ENCODE measurements at places on chromosomes 16 and 17.

DNA sequence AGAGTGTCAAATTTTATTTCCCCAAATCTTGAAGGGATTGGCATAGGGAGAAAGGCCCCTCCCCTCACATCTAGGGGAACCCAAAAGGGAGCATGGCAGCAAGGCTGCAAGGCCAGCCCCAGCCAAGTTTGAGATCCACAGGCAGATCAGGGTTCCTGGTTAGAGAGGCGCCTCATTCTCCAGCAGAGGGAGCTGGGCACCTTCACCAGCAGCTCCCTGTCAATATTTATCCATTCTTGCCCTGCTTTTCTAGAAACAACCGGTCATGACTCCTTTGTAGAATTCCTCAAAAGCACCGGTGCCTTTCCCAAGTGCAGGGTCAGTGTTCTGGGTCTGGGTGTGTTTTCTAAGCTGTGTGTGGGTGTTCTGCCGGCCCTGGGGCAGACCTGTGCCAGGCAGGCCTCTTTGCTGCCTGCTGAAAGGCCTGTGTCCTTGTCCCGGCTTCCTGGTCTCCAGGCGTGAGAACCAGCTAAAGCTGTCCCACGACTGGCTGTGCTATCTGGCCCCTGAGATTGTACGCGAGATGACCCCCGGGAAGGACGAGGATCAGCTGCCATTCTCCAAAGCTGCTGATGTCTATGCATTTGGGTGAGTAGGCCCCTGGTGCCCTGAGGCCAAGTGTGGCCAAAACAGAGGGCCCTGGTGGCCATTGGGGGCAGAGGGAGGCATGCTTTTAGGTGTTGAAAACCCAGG lies 21.2 kb upstream of the LGALS9 start:
- DNase-seq: no peak

- no peak for DNase-seq
Observed at GRCh38 chr16:29738514-29738913, 7.3 kb downstream of the C16orf54 start.

DNA sequence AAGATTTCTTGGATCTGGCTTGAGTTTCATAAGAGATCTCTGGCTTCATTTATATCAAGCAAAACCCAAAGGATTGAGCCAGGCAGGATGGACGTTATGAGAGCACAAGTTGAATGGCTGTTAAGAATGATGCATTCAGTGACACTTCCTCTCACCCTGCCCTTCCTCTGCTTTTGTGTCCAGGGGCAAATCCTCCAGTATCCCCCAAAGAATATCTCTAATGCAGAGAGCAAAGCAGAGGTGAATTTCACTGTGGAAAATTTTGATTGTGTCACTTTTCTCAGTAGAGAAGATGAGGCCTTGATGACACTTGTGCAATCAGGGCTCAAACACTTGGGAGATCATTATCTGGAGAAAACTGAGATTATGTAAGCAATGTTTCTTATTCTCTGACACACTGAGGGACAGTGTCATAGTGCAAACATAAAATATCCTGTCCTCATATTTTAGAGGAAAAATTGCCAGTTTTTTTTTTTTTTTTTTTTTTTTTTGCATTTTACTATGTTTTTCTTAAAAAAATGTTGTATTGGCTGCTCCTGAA lies 25.3 kb downstream of the MARCHF10 start:
- no peak for DNase-seq

- no peak for DNase-seq
Observed at GRCh38 chr16:77158293-77158692, 32.7 kb upstream of the MON1B start.

DNA sequence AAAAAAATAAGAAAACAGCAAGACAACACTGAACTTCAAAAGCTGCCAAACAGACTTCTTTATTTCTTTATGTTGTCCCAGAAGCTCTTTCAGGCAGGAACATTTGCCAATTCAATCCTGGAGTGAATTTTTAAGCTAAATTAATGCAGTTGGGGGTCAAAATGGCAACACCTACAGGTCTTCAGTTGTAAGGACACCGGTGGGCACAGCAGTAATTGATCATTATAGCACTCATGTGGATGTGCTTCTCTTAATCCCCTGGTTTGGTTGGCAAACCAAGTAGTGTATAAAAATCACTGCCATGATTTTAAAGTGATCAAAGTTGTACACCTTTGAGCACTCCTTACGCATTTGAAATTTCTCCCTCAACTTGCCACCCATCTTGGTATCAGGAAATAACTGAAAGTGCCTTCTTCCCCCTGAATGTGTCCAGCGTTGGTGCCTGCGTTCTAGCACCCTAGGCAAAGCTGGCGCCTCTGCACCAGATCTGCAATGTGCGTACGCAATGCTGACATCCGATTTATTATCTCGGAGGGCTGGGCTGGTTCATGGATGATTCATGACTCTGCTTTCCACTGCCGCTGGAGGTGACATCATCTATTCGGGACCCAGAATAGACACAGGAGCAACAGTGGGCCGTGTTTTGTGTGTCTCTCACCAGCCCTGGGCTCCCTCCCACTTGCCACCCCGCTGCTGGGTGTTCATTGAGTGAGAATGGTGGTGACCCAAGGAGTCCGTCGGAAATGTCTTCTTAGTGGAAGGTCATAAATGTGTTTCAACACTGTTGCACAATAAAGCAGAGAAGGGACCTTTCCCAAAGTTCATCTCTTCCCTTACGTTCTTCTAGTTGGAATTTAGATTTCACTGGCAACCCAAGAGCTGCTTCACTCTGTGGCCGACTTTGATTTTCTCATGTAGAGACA lies 203.4 kb downstream of the CCDC182 start:
- DNase-seq: no peak

DNA sequence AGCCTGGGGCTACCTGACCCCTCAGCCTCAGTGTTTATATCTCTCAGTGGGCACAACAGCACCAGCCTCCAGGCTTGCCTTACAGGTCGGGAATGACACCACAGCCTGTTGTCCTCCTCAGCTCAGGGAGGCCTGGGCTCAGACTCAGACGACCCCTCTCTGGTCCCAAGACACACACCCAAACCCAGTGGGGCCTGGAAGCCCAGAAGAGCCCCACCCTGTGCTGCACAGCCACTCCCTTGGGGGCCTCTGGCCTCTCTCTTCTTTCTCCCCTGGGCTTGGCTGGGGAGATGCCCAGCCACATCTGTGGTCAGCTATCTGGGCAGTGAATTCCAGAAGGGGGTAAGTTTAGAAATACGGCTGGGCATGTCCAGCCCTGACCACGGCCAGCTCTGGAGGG lies 2.4 kb downstream of the NATD1 start:
- DNase-seq: no peak

- no peak for DNase-seq
Observed at GRCh38 chr16:65414284-65414984, 292.6 kb upstream of the CDH11 start.

DNA sequence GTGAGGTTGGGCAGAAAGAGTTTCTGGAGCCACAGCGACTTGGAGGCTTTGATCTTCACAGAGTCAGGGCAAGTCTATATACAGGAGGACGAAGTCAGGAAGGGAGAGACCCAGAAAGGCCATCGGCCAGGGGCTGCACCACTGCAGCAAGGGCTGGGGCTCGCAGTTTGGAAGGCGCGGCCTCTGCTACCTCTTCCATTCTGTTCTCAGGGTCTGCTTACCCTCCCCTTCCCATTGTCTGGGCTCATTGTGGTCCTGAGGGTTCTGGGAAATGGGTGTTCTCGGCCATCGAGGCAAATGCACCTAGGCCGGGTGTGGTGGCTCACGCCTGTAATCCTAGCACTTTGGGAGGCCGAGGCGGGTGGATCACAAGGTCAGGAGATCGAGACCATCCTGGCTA lies 16.0 kb downstream of the ST6GALNAC1 start:
- DNase-seq: no peak

DNA sequence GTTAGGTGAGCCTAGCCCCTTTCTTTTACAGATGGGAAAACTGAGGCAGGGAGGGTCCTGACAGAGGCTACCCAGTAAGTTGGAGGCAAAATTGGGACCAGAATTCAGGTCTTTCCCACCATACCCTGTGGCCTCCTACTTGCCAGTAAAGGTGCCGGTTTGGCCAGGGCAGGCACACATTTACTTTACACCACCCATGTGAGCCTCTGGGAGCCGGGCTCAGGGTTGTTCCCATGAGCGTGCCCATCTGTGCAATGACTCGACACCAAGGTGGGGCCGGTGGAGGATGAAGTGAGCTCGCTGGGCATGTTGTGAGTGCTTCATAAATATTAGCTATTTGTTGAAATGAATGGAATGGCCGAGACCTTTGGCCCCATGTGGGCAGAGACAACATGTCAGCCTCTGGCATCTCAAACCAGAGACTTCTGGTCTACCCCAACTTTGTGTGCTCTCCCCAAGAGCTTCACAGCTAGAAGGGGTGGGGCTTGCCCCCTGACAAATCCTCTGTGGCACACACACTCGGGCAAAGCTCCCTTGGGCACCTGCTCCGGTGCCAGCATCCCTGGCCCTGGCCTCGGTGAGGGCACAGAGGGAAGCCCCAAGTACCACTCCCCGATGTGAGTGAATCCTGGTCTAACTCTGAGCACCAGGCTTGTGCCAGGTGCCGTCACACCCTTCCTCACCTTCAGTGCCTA lies 60.1 kb downstream of the SRCIN1 start:
- DNase-seq: no peak

DNA sequence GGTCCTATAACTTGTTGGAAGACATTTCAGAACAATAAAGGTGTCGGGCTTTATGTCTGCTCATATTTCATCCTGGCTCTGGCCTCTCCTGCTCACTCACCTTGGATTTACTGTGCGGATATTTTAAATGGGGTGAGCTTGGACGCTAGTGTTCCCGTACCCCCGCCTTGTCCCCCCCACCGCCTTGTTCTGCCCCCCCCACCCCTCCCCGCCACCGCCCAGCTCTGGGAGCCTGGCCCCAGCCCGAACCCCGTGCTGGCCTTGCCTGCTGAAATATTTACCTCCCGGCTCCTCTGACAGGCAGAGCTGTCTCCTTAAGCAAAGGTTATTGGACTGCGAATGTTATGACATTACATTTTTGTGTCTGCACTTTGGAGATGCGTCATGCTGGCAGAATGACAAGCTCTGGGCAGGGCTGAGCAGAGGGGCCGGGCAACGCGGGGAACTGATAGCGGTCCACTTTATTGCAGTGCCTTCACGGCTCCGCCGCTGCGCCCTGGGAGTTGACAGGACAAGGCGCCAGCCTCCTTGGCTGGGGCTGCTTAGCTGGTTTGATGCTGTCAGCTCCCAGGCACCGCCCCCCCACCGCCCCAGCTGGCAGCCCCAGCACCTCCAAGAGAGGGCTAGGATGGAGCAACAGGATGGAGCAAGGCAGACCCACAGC lies 222.5 kb upstream of the GSE1 start:
- no peak for DNase-seq

DNA sequence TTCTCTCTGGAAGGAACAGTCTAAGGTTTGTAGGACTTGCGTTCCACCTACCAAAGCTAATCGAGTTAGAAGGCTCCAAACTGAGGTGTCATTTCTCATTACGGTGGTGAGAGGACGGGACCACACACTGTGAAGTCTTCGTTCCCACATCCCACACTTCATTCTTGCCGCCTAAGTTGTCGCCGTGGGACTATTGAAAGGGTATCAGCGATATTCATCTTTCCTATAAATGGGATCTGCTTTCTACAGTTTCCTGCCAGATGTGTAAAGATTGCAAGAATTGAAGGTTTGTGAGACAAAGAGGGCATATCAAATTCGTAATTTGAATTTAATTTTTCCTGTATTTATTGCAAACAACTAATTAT lies 608 bp upstream of the TRIM37 start:
- DNase-seq: no peak

- no peak for DNase-seq
Observed at GRCh38 chr17:6387858-6388257, 47.1 kb downstream of the AIPL1 start.

GRCh38 chr17:3873862-3874261 lies 19.0 kb downstream of the CAMKK1 start:
- no peak for DNase-seq

- DNase-seq: no peak
Observed at GRCh38 chr17:78434455-78435329, 56.2 kb downstream of the PGS1 start.

- no peak for DNase-seq
Observed at GRCh38 chr17:4074831-4075495, 67.9 kb downstream of the ZZEF1 start.

GRCh38 chr17:17590141-17590751 lies 1.3 kb downstream of the PEMT start:
- DNase-seq: no peak

DNA sequence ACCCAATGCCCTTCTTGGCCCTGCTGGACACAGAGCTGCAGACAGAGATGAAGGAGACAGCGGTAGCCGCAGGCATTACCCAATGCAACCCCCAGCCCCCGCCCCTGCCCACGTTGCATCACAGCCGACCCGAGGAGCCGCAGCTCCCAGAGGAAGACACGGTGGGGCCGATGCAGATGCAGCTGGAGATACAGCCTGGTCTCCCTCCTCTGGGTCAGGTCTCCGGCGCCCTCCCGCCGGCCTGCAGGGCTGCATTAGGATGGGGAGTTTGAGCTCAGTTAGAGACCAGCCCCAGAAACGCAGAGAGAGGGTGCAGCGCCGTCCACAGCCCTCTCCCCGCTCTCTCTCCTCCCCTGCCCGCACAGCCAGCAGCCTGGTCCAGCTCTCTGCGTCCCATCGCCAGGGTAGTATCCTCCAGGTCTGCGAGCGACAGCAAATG lies 19.4 kb upstream of the UBE2I start:
- no peak for DNase-seq

DNA sequence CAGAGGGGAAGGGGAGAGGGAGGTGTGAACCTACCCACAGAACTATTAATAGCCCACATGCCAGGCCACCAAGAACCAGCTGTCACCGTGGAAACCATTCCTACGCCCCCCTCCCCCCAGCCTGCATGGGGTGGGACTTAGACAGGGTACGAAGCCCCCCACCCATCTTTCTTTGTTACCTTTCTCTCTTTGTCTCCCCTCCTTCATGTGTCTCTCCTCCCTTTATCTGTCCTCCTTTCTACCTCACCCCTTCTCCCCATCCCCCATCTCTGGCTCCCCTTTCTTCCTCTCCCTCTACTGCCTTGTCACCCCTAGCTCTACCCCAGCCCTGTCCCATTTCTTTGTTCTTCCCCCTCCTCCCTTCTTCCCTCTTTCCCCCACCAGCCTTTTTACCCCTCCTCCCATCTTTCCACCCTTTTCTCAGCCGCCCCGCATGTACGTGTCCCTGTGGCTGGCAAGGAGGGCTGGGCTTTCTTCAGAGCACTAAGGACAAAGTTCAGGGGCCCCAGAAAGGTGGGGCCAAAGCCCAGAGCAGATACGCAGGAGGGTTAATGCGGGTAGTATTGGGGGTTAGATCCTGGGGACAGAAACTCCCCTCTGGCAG lies 8.0 kb downstream of the THRA start:
- DNase-seq: no peak

DNA sequence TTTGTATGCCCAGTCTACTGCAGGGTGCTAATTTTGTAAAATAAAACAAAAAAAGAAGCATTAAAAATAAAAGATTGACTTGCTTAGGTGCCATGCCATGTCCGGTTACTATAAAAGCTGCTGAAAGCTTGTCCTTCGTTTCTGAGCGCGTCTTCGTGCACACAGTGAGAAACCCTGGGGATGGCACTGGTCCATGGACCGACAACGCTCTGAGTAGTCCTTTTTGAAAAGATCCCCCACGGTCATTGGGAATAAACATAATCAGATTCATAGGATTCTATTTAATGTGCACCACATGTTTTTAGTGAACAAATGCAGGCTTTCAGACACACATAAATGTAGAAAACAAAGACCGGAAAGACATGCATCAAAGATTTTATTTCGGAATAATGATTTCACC lies 146.3 kb downstream of the XYLT1 start:
- no peak for DNase-seq

All from stimulated activated CD4-positive, alpha-beta T cell treated with anti-CD3 and anti-CD28 coated beads, Interleukin-15, amount 100 ng/mL, for 1 hour (primary cell).